Glutamatergic neuron (in vitro differentiated cells): ENCODE measurements at places on chromosomes 5 and 9. TPM values are rescaled to one million over a fixed set of nuclear protein-coding genes. Genes with fewer than 3 reads are reported as not detected.

- DNase-seq, result no peak
These were observed 179.7 kb downstream of the C9orf152 start for GRCh38 chr9:110028271-110028670.

DNA sequence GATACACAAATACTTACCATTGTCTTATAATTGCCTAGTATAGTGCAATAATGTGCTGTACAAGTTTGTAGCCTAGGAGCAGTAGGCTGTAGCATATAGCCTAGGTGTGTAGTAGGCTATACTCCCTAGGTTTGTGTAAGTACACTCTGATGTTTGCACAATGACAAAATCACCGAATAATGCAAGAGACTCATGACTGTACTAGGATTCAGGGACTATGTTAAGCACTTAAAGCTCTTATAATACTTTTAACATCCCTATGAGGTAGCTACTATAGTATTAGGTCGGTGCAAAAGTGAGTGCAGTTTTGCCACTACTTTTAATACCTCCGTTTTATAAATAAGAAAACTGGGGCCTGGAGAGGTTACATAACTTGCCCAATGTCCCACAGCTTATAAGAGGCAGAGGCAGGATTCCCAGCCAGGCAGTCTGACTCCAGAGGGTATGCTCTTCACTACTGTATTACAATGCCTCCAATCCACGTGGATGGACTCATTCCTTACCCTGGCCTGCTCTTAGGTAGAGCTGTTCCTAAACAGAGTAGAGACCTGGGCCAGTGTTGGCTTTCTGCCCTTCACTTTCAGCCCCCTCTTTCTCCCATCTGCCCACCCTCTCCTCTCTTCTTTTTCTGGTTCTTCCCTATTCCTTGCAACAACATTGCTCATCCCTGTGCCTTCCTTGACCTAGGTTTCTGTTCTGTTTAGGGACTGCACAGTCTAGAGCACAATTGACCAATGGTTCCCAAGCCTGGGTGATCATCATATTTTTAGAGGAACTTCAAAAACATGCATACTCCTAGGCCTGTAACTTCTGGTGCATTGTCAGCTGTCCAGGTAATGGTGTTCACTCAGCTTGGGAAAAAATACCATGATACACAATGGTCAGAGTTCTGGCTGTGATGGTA is 114.0 kb downstream of the CARTPT start:
- no peak for DNase-seq

WNK2 gene
- 336 TPM for total RNA-seq

GRCh38 chr5:41416336-41416735 is 94.1 kb downstream of the PLCXD3 start:
- DNase-seq, result no peak

DNA sequence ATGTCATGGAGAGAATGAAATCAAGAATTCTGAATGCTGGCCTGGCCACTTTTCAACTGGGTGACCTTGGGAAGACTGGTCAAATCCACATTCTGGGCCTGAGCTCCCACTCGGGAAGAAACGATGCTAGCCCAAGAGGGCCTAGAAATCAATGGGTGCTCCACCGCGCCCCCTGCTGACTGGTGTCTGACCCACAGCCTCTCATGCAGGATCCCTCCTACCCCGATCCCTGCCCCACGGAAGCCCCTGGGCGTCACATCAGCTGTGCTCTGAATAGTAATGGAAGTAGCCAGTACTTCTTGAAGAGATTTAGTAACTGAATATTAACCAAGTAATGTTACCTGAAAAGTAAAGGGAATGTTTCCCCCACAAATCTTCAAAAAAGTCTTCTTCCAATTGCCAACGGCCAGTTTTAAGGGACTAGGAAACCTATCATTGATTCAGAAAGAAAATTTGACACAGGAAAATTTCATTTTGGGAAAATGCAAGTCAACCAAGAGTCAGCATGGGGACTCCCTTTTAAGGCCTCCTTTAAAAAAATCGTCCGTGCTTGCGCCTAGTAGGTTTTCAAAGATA is 43.9 kb downstream of the CRB2 start:
- peak; percentile 67 for DNase-seq

GRCh38 chr9:97758334-97758916 is 61.3 kb upstream of the XPA start:
- no peak for DNase-seq

ZNF366 gene
- total RNA-seq, result not detected

GRCh38 chr5:14721990-14722656 is 57.6 kb downstream of the OTULIN start:
- no peak for DNase-seq

DNA sequence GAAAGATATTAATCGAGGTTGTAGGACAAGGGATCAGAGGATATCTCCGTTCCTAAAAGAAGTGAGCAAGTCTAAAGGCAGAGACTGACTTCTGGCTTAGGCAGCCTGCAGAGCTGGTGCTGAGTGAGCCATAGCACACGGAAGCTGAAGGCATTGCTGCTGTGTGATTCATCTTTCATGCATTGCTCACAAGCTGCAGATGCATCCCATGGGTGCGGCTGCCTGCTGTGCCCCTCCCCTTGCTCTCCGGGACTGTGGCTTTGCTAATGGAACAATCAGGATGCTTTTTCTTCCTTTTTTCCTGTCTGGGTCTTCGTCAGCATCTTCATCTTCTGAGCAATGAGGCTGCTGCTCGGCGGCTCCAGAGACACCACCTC is 341.4 kb downstream of the DIRAS2 start:
- DNase-seq, result peak; percentile 66

THBS4 gene
- 41.1 TPM for total RNA-seq

PRR16 gene
- total RNA-seq, result 0.25 TPM

DNA sequence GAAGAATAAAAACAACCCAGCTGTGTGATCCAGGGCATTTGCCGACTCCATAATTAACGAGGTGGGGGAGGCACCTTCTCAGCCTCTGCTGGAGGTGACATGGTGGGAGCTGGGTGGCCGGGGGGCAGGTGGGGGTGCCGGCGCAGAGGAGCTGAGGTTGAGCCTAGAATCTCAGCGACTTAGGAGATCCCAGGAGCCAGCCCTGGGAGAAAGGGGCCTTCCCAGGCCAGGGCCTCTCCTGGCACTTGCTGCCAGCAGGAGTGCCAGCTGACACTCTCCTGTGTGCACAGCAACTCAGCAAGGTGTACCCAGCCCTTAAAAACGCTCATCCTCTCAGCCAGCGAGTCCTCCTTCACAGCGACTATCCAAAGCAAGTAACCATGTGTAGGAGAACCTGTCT is 62.8 kb upstream of the FCN1 start:
- no peak for DNase-seq

DNA sequence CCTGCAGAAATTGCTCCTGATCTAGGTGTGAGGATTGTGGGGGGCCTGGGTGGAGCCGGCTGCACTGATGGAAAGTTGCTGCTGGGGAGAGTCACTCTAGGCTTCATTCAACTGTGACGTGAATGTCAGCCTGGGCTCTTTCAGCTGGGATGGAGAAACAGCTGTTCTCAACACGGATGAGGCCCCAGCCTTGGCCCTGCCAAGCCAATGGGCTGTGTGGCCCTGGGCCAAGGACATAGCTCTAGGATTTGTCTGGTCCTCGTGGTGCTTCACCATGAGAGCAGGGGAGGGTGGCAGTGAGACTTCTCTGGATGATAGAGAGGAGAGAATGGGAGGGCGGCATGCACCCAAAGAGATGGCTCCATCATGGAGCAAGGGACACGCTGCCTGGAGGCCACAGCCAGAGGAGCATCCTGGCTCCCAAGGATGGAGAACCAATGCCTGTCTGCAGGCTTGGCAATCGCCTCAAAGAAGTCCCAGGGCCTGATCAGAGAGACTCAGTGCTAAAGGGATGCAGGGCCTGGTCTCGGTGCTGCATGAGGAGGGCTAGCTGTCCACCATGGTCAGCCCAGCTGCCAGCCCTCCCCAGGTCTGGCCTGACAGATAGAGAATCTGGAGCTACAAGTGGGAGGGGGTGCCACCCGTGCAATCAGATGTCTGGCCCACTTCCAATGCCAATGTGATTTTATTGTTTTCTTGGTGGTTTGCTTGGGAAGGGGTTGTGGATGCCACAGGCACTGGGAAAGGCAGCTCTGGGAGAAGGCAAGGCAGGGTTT is 141.0 kb downstream of the GADD45G start:
- no peak for DNase-seq

CCDC180 gene
- total RNA-seq, result 13.1 TPM

NMUR2 gene
- not detected for total RNA-seq

ZNF169 gene
- 4.9 TPM for total RNA-seq

MUSK gene
- total RNA-seq, result not detected

DNA sequence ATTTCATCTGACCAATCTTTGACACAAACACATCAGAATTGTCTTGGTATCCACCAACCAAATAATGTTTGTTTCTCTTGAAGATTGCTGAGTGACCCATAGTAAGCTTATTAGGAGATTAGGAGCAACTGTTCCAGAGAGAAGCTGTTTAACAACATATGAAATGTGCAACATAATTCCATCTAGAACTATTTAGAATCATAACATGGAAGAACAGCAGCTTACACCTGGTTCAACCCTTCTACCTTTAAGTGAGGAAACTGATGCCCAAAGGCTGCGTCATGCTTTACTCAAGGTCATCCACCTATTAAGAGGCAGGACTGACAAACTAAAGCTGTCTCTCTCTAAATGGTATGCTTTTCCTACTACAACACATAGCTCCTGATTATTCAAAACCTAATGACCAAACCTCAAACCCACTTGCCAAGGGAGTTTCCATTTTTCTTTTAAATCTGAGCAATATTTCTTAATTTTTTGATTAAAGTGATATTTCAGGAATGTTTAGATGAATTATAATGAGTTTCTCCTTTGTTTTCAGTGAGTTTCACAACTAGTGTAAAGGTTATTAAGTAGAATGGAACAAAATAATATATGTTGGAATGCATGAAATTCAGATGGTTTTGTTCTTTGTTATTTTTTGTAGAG is 545.9 kb downstream of the RAB3C start:
- DNase-seq, result no peak

NCS1 gene
- total RNA-seq, result 312 TPM
